ENCODE measurements at places on chromosomes 6 and 20.

DNA sequence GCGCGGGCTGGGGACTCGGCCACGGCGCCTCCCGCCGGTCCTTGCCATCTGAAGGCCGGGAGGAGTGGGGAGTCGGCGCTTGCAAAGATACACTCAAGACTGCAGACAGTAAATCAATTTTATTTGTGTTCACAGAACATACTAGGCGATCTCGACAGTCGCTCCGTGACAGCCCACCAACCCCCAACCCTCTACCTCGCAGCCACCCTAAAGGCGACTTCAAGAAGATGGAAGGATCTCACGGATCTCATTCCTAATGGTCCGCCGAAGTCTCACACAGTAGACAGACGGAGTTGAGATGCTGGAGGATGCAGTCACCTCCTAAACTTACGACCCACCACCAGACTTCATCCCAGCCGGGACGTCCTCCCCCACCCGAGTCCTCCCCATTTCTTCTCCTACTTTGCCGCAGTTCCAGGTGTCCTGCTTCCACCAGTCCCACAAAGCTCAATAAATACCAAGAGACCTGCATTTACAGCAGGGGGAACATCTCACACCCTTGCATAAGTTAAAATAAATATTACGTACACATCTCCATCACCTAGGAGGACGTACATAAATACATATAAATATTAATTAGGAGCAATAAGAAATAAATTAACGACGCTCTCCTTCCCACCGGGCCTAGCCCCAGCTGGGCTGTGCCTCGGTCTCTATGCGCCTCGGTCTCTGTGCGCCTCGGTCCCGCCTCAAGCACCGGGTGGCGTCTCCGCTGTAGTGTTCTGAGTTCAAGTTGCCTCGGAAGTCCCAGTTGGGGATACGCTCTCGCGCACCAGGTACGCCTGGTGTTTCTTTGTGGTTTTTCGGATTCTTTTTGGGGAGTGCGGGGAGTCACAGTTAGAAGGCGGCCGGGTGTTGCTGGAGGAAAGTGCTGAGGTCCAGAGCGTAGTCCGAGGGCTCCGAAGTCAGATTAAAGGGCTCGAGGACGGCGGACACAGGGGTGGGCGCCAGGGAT lies 889 bp upstream of the FLOT1 start:
- DNase-seq, result peak; percentile 31

GRCh38 chr6:81570681-81571080 lies 181.8 kb downstream of the TENT5A start:
- DNase-seq, result no peak

DNA sequence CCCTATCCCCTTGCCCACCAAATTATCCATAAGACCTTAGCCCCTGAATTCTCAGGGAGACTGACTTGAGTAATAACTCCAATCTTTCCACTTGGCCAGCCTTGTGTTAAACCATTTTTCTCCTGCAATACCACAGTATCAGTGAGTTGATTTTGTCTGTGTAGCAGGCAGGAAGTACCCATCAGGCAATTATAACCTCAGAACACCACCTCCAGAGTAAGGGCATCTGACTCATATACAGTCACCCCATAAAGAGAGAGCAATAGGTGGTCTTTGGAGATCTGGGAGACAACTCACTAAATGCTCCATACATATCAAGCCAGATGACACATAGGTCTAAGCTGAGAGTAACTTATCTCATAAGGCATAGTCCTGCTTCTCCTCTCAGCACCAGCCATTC lies 83.7 kb downstream of the FILIP1 start:
- DNase-seq, result no peak

DNA sequence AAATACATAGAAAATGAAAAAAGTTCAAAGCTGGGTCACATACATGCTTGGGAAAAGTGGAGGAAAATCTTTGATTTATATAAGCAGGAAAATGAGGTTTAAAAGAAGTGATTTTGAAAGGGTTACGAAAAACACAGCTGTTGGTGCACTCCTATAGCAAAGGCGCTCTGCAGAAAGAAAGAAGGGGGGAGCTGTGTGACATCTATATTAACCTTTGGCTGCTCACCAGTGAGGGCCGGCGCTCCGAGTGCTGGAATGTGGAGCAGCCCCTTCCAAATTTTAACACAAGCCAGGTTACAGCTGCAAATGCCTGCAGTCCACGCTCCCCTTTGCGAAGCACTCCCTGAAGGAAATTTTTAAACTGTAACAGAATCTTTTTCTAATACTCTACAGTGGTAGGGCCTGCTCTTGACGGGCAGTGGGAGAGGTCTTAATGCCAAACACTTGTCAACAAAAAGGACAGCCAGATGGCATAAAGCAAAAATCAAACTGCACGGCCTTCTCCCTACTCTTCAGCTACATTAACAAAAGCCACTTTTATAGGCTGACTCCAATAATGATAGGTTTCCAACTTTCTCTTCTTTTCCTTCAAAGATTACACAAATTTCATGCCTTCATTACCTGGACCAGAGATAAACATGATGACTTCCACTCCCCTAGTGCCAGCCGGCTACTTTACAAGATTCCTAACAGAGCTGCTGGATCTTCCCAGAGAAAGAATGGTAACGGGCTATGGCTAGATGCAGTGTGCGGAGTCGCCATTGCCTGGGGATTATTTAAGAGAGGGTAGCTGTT lies 4.8 kb downstream of the BMP7 start:
- no peak for DNase-seq

DNA sequence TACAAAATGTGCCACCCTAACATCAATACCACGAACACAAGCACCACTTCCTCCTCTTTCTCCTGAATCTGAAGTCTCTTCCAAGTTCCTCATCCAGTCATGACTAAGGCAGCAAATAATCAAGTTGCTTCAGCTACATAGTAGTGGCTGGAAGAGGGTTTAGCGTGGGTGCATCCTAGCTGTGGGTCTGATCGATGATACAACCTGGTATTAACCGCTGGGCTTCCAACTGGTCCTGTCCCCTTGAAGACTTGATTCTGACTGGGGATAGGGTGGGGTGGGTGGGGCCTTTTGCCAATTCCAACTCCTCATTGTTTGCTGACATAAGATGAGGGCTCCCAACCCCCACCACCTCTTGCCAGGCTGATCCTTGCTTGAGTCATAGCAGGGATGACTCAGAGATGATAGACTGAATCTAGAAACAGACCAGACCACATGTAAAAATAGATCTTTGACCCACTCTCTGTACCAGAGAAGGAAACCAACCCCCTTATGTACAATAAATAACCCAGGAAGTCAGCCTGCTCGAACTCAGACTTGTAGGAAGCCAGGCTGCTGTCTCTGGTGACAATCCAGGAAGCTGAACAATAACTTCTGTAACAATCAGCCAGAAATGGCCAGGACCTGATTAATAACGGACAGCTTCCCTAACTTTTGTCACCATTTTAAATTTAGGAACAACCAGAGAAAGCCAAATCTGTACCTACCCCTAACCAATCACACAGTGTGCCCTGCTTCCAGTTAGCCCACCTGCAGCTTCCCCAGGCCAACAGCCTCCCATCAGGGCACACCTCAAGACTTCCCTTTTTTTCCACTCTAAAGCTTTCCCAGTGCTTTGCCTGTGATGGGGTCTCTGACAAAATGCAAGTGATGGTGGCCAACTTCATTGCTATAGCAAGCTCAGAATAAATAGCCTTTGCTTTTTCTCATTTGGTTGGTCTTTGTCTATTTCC lies 68.9 kb upstream of the FAM184A start:
- peak; percentile 89 for DNase-seq

- no peak for DNase-seq
Observed at GRCh38 chr20:4883051-4883450, 118.3 kb downstream of the SLC23A2 start.

- no peak for DNase-seq
Observed at GRCh38 chr6:12969966-12970365, 253.4 kb downstream of the PHACTR1 start.

DNA sequence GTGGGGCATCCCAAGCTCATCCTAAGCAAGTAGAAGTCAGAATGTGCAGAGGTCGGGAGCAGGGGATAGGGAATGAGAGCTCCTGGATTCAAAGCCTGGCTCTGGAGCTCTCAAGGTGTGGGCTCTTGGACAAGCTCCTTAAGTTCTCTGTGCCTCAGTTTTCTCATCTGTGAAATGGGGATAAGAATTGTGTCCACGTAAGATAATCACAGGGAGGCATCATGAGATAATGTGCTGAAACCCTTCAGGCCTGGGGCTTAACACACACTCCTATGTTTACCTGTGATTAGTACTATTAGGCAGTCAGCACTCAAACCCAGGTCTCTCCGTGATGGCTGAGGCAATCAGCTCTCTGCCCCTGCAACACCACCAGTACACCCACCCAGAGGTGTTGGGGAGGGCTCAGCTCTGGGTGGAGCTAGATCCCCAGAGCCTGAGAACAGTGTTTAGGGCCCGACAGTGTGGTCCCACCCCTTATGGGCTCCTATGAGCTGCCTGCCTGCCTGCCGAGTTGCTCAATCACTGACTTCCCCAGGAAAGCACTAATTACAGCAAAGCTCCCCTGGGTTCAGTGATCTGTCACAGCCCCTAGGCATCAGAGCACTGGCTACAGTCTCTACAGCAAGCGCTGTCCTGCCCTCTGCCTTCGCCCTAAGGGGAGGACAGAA lies 6.3 kb upstream of the SIRPA start:
- DNase-seq, result peak; percentile 36

DNA sequence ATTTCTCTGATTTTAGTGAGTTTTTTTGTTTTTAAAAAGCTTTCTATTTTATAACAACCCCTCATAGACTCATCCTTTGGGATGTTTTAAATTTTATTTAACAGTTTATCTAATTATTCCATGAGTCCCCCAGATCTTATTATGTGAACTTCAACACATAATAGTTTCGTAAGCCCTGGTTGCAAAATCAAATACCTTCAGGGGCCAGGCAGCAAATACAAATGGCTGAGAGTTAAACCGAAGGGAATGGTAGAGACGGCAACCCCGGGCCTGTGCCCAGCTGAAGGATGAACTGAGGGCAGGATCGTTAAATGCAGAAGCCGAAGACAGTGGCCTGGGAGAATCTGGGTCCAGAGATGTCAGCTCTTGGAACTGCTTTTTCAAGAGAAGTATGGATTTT lies 88.4 kb downstream of the RTN4IP1 start:
- DNase-seq, result no peak

GRCh38 chr6:29685718-29686326 lies 4.9 kb upstream of the ZFP57 start:
- DNase-seq, result no peak

- DNase-seq, result no peak
Observed at GRCh38 chr20:46434597-46434996, 28.2 kb upstream of the ELMO2 start.

GRCh38 chr6:80676386-80676785 lies 569.9 kb downstream of the BCKDHB start:
- no peak for DNase-seq

DNA sequence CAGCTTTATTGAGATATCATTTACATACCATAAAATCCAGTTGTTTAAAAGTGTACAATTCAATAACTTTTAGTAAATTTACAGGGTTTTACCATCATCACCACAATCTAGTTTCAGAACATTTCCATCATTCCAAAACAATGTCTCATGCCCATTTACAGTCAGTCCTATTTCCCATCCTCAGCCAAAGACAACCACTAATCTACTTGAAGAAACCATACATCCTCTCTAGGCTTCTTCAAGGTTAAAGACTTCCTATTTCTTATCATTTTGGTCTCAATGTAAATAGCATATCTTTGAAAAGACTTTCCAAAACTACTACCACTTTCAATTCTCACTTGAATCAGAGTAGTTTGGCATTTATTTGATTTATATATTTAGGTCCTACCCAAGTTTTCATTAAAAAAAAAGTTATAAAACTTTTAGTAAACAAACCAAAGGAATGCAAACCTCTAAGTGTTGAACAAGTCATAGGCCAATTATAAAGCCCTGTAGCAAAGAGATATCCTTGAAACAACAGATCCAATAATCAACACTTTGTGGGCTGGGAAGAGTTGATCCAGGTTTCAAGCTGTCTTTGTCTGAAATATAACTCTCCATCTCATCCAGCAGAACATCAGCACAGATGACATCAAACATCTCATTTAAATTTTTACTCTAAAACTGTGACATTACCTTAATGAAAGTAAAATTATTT lies 211.3 kb upstream of the RUNX2 start:
- DNase-seq, result peak; percentile 59

DNA sequence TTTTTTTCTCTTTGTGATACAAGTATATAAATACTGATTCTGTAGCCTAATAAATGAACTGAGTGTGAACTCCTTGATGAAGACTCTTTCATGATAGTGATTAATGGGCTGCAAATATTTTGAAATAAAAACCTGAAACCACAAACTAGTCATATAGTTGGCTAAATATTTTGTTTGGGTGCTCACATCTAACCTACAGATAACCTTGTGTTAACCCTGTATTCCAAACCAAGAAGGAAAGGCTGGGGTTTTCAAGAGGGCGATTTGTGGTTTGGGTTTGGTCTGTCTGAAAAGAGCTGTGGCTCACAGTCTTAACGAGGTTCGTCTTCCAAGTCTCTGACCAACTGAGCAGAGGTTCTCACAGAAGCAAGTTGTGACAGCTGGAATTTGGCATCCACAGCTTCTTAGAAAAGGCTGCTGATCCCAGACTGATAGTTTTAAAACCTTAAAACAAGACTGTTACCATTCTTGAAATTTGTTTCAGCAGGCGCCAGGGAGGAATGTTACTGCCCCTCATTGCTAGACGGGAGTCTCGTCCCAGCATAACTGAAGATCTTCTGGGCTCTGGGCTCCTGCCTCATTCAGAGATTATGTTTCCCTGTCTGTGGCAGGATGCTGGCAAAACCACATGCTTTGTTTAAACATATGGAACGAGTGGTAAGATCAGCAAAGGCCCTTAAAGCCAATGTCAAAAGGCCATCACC lies 736.4 kb upstream of the MARCKS start:
- DNase-seq, result peak; percentile 53

- no peak for DNase-seq
Observed at GRCh38 chr20:45179166-45179565, 4.5 kb downstream of the PI3 start.

GRCh38 chr20:32808438-32808837 lies 11.3 kb upstream of the MAPRE1 start:
- no peak for DNase-seq

DNA sequence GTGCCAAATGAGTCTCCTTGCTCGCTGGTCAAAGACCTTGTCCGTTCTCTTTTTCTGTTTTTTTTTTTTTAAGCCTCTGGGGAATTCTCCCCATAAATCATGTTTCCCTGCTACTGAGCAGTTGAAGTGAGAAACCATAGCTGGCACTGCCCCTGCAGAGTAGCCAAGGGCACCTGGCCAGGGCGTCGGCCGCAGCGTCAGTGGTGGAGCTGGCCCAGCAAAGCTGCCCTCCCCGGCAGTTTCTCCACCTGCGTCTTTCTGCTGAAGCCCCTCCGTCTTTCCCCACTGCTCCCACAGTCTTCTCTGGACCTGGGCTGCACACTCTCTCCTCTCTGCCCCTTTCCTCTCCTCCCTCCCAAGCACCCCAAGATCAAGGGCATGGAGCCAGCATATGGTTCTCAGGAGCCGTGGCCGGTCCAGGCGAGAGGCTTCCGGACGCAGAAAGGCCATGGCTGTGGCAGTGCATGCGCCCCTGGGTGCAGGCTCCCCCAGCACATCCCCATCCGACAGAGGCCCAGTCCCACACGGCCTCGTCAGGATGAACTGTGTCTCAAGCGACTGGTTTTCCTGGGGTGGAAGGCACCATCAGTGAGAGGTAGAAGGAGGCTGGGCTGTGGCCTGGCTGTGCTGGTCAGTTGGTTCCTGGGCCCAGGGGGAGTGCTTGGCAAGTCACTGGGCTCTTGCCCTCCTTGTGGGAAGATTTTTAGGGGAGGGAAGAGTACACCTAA lies 218.1 kb downstream of the ERMARD start:
- DNase-seq, result no peak

All from GM03348 (cell line).